ENCODE measurements at places on chromosomes 1 and 21.

- no peak for DNase-seq
Measured at GRCh38 chr1:47992720-47993415, 4.3 kb downstream of the TRABD2B start.

DNA sequence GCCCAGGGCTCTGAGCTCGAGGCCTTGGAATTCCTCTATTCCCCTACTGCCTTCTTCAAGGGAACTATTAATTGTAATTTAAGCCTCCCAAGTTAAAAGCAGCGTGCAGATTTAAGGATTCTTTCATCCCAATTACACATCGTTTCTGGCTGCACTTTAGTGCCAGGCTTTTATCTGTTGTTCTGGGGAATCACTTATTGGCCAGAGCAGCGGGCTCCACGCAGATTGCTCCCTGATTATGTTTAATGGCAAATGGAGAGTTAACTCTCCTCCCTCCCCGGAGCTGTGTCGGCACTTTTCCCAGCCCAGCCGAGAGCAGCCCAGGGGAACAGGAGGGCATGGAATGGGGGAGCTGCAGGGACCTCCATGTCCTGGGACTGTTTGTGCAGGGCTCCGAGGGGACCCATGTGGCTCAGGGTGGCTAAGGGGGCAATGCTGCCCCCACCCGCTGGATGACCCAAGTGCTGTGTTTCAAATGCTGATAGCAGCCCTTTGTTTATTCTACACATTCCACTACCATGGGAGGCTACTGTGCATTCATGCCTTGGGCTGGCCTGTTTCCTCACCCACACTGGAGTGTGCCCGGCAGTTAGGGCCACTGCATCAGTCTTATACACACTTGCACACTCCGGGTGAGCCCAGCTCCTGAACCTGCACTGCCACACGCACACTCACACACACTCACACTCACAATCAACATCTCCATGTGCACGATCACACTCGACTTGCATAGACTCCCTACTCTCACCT is 93.3 kb upstream of the POU3F1 start:
- DNase-seq, result no peak

DNA sequence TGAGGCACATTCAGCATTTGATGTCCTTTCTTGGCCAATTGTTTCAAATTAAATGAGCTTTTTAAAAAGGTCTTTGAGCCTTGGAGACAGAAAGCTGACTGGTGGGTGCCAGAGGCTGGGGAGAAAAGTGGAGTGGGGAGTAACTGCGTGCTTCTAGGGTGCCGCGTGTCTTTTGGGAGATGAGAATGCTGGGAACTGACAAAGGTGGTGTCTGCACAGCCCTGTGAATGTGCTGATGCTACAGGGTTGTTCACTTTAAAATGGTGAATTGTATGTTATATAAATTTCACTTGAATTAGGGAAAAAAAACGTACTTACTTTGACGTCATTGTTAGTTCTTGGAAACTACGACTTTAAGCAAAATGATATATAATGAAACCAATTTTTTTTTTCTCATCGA is 8.1 kb upstream of the TFF1 start:
- no peak for DNase-seq

- no peak for DNase-seq
Measured at GRCh38 chr1:175599212-175599705, 144.1 kb downstream of the TNR start.

GRCh38 chr1:165116732-165117131 is 239.8 kb downstream of the LMX1A start:
- no peak for DNase-seq

- no peak for DNase-seq
Measured at GRCh38 chr21:27077501-27077900, 110.6 kb upstream of the ADAMTS5 start.

DNA sequence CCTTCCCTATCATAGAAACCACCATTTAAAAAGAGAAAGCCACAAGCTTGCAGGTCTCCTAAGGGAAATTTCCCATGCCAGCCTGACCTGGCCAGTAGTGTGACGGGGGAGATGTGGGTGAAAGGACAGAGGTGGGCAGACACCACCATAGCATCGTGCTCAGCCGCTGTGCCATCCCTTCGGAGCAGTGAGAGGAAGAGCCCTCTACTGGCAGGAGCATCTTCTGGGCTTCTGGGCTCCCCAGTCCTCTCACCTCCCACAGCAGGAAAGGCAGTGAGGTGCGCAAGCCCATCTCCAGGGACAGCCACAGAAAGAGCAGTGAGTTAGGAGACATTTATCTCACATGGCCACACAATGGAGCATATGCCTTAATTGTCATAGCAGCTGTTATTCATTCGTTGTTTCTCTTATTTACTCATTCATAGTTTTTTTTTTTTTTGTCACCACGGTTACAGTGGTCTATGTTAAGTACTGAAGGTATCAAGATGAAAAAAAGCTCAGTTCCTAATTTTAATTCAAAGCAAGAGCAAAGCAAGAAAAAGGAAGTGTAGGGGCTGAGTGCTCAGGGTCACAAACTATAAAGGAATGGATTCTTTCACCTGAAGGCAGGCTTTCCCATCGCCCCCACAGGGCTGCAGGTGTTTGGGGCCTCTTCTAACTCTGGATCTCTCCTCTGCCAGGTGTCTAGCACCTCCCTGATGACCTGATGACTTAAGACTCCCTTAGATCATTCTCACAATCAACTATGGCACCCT is 48.8 kb upstream of the CAMK1G start:
- DNase-seq, result no peak

DNA sequence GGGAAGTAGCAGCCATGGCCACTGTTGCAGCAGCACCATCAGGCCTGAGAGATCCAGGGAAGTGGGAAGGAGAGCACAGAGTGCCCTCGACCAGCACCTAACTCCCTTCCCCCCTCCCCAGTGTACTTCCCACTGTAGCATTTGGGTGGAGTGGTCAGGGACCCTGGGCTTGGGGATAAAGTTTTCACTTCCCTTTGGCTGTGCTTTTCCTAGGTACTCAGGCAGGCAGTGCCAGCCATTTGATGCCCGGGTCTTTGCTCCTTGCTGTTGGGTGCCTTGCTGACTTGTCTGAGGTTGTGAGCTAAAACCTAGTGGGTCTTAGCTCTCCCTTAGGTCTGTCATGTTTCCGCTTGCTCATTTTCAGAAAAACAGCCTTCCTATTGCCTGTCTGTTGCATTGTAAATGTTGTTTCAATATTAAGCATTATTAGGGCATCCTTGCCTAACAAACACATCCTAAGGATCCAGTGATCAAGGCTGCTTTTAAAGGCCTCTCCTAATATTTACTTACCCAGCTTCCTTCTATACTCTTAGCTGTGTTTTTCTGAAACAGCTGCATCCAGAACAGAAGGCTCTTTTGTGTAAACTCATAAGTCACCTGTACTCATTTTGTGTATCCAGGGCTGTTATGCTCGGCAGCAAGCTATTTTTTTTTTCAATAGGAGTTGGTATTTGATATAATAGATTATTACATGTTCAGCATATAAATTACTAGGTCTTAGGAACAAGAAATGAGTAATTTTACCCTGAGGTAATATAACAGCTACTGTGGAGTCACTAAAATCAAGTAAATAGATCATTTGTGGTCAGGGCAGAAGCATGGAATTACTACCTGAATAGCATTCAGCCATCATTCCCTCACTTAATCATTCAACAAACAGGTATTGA is 418.6 kb upstream of the PROX1 start:
- DNase-seq, result no peak

DNA sequence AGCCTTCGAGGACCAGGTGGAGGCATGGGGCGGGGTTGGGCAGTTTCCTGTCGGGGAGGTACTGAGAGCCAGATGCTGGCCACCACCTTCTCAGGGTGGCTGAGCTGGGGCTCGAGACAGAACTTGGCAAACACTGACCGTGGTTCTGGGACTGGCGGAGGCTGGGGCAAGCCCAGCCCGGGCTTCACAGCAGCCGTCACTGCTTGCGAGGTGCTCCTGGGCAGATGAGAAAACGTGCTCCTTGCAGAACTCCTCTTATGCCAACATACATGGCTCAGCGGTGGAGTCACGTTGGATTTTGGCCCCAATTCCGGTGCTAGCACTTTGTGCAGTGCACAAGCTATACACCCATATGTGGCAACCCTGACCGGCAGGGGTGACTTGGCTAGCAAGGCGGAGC is 69.2 kb downstream of the RUNX3 start:
- DNase-seq, result no peak

GRCh38 chr1:213394837-213395236 is 343.8 kb downstream of the RPS6KC1 start:
- DNase-seq, result no peak

- DNase-seq, result no peak
Measured at GRCh38 chr1:166297993-166298392, 131.2 kb upstream of the FAM78B start.

GRCh38 chr1:205676002-205676401 is 4.3 kb downstream of the SLC45A3 start:
- no peak for DNase-seq

DNA sequence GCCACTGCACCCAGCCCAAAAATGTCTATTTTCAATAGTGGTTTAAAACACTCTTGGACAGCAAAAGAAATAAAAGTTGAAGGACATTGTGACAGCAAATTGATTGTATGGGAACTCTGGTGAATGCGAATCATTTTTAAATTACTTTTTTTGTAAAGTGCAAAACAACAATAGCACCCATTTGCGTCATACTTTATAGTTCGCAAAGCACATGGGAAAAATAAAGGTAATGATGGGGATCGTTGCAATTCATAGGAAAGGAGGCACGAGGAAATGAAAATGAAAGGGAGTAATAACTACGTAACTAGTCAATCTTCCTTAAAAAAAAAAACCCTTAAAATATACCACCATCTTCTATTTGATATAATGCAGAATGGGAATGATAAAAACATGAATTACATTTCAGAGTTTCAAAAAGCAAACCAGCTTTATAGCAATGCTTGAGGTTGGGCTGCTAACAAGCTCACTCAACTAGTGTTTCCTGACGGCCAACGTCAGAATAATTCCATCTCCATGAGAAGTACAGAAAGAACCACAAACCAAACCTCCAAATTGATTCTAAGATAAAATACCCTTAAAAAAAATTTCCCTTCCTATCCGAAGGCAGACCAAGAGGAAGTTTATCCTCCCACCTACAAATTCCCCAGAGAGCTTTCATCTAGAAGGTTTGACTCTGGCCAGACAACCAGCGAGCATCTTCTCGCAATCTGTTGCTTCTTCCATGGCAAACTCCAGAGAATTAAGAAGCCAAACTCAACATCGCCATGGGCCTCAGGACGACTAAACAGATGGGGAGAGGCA is at the start of gene EDARADD:
Gene EDARADD, plus strand, starts transcription at position 606 of the 801 bp plus-strand sequence. Its CDS starts 159 bp downstream, at position 765.
- no peak for DNase-seq

- no peak for DNase-seq
Measured at GRCh38 chr21:35578831-35579471, 481.4 kb downstream of the SETD4 start.

DNA sequence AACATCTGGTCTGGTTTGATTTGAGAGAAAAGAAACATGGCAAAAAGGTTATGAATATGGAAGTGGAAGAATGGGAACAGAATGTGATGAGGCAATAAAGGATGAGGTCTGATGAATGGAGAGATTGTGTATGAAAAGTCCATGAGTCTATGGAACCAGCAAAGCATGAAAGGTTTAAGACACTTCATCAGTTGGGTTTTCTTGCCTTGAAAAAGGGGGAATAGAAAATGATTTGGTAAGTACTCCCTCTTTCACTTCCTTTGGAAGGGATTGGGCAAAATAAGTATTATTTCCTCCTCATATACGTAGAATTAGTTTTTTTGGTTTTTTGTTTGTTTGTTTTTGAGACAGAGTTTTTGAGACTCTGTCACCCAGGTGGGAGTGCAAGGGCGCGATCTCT is 155.8 kb downstream of the TRIM33 start:
- no peak for DNase-seq

DNA sequence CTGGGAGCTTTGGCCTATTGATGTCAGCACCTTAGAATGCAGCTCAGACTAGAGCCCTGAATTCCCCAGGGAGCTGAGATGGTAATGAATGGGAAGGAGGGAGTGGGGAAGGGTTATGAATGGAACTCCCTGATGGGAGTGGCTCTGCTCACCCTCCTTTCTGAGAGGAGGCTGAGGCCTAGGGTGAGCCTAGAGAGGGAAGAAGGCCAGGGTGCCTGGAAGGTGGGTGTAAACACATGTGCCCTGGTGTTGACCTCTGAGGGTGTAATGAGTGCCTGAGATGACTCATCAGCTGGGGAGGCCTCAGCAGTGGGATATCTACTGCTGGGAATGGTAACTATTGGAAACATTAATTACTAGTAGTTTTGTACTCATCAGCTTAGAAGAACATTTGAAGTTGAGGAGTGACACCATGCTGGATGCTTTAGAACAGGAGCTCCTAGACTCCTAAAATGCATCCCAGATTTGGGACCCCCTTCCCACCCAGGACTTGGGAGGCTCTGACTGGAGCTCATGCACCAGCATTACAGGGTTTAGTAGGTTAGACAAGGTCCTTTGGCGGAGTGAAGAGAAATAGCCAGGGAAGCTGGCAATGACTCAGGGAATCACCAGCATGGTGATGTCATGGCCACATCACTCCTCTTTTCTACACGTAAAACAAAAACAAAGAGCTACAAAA is 16.0 kb upstream of the PIGV start:
- no peak for DNase-seq

DNA sequence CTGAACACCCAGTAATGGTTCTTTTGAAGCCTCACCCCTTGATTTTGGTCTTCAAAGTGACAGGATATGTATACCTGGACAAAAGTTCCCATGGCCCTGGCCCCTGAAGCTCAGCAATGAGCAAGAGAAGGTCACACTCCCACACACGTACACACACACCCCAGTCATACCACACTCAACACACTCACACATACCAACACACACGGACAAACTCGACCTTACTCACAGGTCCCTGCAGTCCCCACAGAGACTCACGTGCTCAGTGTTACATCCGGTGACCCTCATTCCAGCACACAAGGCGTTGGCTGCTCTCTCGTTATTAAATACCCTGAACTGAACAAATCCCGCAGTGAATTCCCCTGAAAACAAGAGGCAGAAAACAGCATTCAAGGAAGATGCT is 5.9 kb downstream of the ITLN1 start:
- DNase-seq, result no peak

GRCh38 chr1:205179842-205180241 is 31.7 kb downstream of the DSTYK start:
- no peak for DNase-seq

DNA sequence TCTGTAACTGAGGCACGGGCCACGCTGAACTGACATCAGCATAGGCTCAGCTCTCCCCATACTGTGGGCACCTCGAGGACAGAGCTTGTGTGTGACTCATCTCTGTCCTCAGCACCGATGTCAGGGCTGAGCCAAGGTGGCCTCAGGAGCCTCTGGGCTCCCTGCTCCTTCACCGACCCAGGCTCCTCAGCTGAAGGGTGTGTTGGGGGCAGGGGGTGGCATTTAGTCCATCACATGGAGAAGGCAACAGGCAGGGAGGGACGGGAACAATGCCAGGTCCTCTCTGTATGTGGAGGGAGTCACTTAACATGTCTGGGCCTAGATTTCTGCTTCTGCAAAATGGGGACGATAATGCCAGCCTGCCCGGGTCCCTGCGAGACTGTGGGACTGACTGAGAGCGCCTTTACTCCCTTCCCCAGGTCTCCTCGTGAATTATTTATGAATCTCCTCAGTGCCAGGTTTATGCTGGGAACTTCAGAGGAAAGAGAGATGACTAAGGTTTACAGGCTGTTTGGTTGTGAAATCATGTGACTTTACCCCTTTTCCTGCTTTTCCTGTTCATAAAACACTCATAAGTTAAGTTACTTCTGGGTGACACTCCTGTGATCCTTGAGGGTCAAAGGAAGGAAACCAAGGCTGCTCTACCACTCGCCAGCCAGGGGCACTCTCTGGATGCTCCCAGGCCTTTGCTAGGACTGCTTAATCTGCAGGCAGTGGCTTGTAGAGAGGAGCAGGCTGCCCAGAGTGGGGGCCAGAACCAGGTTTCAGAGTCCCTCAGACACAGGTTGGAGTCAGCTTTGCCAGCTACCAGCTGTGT is 16.2 kb downstream of the TTC39A start:
- DNase-seq, result no peak
